ENCODE measurements at places on chromosomes 13 and 19.

DNA sequence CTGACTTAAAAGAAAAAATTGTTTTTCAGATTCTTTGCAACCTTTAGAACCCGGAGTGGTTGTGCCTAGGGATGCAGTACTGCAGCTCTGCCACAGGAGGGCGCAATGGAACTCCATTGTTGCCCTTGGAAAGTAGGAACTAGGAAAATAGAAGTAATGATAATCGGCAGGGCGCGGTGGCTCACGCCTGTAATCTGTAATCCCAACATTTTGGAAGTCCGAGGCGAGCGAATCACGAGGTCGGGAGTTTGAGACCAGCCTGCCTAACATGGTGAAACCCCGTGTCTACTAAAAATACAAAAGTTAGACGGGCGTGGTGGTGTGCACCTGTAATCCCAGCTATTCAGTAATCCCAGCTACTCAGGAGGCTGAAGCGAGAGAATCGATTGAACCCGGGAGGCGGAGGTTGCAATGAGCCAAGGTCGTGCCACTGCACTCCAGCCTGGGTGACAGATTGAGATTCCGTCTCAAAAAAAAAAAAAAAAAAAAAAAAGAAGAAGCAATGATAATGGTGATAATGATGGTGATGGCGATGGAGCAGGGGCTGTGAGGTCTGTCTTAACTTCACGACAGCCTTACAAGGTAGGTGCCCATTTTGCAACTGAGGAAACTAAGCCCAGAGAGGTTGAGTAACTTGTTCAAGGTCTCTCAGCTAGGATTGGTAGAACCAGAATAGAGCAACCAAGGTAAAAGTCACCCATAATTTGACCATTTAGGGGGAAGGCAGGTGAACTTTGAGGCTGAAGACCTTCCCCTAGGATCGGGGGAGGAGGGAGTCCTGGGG lies 5.5 kb upstream of the ADAMTS10 start:
- DNase-seq, result peak; percentile 46

DNA sequence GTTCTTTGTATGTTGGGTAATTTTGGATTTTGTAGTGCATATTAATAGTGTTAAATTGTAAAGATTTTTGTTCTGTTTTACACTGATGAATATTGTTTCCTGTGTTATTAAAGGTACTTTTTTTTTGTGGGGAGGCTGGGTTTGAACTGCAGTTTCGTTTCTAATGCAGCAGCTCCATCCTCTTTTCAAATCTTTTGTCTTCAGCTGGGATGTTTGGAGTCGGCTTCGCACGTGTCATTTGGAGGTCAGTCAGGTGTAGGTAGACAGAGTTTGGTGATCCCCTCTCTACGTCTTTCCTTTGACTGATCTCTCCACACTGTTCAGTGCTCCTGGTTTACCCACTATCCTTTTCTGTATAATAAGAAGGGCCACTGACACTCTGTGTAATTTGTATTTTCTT lies 30.3 kb downstream of the TDRD3 start:
- no peak for DNase-seq

GRCh38 chr19:33895366-33895765 lies 98.7 kb downstream of the KCTD15 start:
- DNase-seq, result no peak

GRCh38 chr13:78131811-78132210 lies 213.2 kb upstream of the EDNRB start:
- DNase-seq, result no peak

DNA sequence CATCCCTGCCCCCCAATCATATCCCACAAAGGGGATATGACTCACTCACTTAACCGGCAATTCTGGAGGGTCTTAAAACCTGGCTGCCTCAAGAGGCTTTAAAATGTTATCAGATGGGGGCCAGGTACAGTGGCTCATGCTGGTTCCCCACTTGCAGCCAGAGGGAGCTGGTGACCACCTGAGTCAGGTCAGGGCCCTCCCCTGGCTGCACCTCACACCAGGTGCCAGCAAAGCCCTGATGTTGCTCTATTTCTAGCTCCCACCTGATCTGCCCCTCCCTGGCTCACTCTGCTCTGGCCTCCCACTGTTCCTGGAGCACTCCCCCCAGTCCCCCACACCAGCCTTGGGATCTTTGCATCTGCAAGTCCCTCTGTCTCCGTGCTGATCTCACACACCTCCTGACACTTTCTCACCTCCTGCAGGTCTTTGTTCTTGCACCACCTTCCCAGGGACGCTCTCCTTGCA lies 14.2 kb downstream of the HPN start:
- DNase-seq, result no peak

- no peak for DNase-seq
Observed at GRCh38 chr13:104534847-104535246, 1468.6 kb upstream of the SLC10A2 start.

- DNase-seq, result no peak
Observed at GRCh38 chr19:4449639-4450028, 8.0 kb downstream of the UBXN6 start.

- DNase-seq, result no peak
Observed at GRCh38 chr13:101544979-101545378, 92.5 kb downstream of the ITGBL1 start.

DNA sequence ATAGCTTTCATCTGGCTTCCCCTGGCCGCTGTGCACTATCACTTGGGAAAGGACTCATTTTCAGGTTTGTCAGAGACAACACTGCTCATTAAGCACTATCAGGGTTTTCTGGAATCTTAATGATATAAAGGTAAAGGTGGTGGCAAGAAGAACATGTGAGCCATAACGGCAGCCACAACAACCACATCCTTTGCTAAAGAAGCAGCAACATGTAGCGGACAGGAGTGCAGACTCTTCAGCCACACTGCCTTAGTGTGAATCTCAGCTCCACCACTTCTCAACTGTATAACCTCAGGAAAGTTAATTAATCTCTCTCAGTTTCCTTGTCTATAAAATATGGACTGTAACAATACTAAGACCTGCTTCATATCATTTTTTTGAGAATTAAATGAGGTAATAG lies 24.1 kb upstream of the MIR17HG start:
- DNase-seq, result no peak

DNA sequence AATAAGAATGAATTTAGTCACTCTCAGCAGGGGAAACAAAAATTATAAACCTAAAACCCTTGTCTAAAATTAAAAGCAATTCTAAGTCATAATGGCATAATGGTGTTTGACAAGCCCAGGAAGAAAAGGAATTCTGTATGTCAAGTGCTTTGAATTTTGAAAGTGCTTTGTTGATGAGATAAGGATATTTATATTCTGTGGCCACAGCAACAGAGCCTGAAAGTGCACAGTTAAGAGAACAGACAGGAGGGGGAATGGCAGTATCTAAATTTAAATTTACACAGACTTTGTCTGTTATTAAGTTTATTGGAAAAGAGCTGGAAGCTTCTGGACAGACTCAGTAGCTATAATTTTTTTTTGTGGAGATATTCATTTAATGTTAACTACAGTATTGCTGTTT lies 69.8 kb downstream of the OLFM4 start:
- no peak for DNase-seq

Measured in GM10248 (cell line).